ENCODE measurements at places on chromosomes 5 and 9.

DNA sequence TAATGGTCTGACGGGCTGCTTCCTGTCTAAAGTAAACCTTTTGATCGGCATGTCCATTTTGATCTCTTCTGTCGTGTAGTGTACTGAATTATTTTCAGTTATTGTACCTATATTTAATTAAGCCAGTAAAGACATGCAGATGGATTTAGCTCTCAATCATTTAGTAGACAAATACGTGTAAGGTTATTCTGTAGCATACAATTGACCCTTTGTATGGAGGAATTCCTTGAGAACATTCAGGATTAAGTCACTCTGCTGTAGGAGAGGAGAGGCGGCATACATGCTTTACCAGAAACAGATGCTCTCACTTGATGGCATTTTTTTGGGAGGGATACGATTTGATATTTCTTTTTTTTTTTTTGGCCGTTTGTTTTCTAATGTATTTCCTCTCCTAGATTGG, 141.0 kb downstream of the PBX3 start:
- DNase-seq, result no peak

DNA sequence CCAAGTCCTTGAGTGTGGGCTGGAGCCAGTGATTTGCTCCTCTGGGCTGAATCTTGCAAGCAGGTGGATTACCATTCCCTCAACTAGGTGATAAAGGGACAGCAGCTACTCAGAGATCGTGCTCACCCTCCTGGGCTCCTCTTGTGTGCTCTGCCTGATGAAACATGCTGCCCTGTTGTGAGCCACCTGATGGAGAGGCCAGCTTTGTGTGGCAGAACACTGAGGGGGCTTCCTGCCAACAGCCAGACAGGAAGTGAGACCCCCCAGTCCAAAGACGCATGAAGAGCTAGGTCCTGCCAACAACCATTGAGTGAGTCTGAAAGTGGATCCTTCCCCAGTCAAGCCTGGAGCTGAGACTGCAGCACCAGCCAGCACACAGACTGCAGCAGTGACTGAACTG, 106.4 kb upstream of the IRX2 start:
- no peak for DNase-seq

GRCh38 chr5:61599370-61600122, 267.5 kb downstream of the ZSWIM6 start:
- DNase-seq, result no peak

DNA sequence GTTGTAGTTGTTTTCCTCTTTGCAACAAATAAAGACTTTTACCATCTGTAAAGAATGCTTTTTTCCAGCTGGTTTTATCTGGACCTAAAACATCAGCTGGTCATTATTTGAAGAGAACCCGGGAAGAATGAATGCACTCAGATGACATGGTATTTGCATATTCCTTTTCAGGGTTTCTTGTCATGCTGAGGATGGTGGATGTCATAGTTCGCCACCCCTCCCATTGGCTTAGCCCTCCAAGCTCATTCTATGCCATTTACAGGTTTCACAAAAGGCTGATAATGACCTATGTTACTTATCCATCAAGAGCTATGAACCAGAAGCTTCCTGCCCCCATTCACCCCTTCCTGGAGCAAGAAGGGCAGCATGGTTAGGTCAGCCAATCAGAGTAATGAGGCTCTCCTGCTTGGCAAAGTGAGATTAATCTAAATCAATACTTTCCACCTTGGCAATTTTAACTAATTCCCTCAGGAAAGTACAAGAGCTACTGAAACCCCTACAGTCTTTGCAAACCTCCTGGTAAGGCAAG, 440.5 kb upstream of the TLE4 start:
- DNase-seq, result no peak

DNA sequence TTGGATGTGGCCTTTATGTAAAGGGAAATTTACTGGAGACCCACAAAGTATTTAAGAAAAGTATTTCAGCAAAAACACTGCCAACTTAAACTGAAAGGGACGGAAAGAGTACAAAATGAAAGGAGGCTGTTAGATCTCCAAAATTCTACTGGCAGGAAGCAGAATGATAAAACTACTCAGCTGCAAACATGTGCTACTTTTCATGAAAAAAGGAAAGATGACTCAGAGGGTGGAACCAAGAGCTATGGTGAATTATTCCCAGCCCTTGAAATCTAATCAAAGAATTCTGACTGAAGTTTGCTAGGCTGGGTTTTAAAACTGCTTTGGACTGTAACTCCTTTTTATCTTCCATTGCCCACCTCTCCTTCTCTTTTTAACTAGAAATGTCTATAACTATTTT, 58.6 kb upstream of the ZBED3 start:
- no peak for DNase-seq

DNA sequence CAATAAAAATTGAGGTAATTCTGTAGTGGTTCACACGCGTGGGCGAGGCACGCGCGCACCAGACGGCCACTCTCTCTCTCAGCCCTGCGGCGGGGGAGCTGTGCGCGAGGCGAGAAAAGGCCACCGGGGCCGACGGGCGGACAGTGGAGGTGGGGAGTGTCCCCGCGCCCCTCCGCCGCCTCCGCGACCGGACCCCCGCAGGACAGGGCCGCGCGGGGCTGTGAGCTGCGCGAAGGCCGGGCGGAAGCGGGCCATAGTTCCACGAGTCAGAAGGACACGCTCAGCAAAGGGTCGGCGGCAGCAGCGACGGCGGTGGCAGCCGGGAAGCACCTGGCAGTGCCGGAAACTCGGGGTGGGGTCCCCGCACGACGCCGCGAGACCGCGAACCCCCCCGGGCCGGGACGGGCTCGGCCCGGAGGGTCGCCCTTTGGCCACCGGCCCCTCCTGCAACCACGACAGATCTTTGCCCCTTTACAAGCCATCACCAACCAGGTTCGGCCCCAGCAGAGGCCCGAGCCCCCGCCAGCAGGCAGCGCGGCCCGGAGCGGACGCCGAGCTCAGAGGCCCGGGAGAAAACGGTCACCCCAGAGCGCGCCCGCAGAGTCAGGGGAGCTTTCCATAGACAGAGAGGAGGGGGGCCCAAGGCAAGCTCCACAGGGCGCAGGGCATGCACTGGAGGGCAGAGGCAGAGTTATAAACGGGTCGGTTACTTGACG, 60.9 kb downstream of the ZNF354C start:
- no peak for DNase-seq

DNA sequence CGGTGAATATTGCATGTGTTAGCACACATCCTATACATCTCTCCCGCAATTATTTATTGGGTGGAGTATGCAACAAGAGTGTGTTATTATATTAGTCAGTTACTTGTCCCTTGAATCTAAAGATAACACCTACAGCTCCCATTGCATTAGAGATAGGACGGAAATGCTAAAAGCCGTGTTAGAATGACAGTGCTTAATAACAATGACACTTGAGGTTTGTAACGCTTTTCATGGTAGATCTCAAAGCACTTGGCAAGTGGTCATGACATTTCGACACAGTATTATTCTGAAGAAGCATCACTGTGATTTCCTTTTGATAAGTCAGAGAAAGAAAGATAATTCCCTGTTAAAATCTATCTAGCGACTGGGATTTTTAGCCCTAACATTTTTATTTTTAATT, 33.4 kb upstream of the TRIO start:
- no peak for DNase-seq

DNA sequence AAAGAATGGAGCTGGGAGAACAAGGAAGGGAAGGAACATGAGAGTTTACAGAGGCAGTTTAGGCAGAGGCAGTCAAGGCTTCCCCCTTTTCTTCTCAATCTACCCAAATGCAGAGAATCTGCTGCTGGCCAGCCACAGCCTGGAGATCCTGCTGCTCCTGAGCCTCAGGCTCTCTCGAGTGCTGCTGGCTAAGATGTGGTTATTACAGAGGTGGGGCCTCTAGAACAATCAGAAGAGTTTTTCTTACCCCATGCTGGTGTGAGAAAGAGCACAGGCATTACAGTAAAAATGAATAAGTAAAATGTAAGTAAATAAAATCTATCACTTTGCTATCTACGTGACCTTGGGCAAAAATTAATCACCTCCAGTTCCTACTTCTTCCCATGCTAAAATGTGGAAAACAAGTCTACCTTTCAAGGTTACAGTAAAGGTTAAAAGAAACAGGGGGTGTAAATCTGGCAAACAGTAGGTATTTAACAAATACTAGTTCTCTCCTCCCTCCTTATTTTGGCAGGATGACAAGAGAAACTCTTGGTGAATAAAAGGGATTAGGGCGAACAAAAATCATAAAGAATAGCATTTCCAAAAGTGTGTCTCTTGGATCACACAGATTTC, 31.1 kb downstream of the FBXW11 start:
- DNase-seq, result no peak

- no peak for DNase-seq
Measured at GRCh38 chr5:115262011-115262320, 711 bp downstream of the PGGT1B start.

DNA sequence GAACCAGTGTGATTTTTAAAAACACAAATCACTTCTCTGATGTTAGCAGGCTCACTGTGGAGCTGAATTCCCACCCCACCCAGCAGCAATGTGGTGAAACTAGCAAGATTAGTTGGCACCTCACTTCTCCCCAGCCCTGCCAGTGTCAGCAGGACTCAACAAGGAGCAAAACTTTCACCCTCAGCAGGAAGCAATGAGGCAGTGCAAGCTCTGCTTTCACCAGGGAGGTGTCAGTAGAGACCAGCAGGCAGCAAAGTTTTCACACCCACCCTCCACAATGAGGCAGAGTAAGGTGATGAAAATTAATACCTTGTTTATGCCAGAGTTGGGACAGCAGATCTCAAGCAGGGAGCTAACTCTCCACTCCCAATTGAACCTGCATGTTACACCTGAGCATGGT, 565.0 kb downstream of the CETN3 start:
- no peak for DNase-seq

GRCh38 chr9:122265149-122265915, 650 bp downstream of the MRRF start:
- DNase-seq, result no peak

DNA sequence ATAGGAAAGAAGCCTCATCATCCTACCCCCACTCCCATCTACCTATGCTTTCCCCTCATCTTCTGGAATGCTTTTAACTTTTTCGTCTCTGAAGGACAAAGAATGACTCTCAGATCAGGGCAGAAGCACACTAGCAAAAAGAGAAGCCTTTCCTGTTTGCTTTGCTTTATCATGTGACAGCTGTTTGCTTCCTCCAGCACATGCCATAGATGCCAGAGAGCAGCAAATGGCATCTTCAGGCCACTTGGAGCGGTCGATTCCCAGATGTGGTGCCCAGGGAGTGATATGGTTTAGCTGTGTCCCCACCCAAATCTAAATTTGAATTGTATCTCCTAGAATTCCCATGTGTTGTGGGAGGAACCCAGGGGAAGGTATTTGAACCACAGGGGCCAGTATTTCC, 294.8 kb downstream of the GADD45G start:
- DNase-seq, result no peak

DNA sequence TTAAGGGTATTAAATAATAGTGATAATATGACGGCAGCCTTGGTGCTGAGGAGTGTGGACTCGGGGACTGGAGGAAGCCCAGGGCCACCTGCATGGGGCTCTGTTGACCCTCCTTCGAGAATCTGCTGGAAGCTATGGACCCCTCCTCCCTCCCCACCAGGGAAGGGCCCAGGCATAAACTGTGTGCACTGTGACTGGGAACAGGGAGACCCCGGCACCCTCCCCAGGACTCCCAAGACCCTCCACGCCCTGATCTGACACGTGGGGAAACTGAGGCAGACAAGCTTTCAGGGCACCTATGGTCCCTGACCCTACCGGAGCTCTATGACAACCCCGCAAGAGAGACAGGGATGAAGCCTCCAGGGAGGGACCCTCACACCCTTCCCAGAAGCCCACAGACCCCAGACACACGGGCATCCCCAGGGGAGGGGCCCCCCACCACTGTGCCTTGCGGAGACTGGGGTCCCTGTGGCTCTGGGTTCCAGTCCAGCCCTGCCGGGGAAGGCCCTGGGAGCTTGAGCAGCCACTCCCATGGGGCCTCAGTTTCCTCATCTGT, 6.5 kb upstream of the EGFL7 start:
- no peak for DNase-seq

- DNase-seq, result no peak
Measured at GRCh38 chr5:59361454-59361853, 532.1 kb downstream of the PDE4D start.

- no peak for DNase-seq
Measured at GRCh38 chr9:15549611-15550010, 3.2 kb upstream of the CCDC171 start.

GRCh38 chr9:103816146-103816545, 278.0 kb upstream of the SMC2 start:
- DNase-seq, result no peak

- DNase-seq, result no peak
Measured at GRCh38 chr5:165448753-165449152, 1943.3 kb downstream of the MAT2B start.

DNA sequence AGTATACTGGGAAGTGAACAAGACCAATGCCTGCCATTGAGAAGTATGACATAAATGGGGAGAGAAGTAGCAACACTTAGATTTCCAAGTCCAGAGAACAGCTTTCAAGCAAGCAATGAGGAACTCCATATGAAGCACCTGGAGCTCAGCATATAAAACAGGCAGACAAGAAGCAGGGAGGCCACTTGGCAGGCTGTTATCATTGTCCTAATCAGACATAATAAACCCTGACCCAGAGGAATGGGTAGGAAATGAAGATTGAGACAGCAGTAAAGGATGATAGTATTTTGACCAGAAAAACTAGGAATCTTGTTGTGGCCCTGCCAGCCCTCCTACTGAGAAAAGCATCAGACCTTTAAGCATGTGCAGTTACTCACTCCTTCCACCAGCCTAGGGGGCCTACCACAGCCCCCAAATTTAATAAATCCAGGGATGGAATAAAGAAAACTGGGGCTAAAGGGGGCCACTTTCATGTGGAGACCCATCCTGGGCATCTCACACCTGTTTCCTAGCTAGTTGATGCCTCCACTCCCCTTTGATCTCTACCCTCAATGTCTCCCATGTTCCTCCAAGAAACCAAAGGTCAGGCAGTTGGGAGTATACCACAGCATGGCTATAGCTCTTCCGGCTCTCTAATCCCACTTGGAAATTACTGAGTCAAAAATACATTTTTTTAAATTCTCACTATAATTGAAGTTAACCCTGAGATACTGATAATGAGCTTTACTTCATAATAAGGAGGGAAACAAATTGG, 135.1 kb downstream of the SIL1 start:
- no peak for DNase-seq

DNA sequence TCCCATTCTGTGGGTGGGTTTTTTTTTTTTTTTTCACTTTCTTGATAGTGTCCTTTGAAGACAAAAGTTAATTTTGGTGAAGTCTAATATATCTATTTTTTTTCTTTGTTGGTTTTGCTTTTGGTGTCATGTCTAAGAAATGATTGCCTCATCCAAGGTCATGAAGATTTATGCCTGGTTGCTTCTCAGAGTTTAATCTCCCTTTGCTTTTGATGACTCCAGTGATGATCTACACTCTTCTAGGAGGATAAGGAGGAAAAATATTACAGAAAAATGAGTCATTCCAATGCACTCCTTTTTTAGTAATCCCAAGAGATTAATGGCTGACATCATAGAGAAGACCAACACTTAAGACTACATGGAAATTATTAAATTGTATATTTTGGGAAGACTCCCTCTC, 79.7 kb upstream of the ICE1 start:
- no peak for DNase-seq

DNA sequence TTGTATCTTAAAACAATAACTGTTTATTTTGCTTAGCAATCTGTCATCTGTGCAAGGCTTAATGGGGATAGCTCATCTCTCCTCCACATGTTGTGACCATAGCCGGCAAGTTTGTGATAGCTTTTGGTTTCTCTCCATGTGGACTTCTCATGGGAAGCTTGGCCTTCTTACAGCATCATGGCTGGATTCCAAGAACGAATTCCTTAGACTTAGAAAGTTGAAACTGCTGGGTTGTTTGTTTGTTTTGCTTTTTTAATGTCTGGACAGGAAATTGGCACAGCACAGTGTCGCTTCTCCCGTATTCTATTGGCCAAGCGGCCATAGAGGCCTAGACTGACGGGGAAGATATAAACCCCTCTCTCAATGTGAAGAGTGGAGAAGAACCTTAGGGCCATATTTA, 61.0 kb upstream of the PRDM9 start:
- DNase-seq, result no peak
